SK-N-MC (cell line): ENCODE measurements at places on chromosomes 6 and 20.

GRCh38 chr20:4134861-4135379, 119.6 kb upstream of the RNF24 start:
- no peak for DNase-seq

GRCh38 chr6:35092362-35093117, 48.6 kb downstream of the TCP11 start:
- DNase-seq: no peak

DNA sequence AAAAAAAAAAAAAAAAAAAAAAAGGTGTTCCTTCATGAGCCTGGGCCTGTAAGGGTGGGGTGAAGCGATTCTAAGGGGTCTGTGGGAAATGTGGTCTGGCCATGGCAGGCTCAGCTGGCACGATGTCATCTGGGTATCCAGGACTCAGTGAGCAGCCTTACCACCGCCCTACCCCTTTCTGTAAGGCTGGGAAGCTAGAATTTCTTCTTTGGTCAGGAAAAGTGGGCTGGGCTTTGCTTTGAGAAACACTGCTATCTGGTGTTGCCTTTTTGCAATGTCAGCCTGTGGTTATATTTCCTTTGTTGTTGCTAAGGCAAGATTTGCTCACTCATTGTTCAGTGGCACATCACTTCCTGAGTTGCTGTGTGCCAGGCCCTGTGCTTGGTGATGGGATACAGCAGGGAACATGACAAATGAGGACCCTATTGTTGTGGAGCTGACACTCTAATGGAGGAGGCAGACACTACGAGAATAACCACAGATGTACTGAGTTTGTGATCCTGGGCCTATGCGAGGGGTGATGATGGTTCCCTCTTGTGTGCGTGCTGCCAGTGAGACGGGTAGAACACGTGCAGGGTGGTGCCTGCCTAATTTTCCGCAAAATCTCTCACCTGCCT, 45.9 kb upstream of the ZNFX1 start:
- DNase-seq: peak; percentile 45

- DNase-seq: no peak
Measured at GRCh38 chr20:24102290-24102689, 113.7 kb upstream of the GGTLC1 start.

DNA sequence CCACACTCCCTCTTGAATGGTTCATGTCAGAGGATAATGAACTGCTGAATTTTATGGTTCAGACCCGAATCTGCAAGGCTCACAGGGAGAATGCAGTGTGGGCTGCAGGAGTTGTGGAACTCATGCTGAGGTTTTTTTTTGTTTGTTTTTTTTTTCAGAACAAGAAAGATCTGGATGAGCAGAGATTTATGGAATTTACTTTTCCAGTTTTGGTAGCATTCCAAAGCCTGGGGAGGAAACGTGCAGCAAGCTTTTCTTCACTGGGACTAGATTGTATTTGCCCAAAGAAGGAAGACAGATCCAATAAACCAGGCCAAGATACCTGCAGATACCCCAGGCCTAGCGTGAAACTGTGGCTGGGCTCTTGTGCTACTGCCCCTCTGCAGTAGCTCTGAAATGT, 223.9 kb upstream of the TAB2 start:
- DNase-seq: no peak

DNA sequence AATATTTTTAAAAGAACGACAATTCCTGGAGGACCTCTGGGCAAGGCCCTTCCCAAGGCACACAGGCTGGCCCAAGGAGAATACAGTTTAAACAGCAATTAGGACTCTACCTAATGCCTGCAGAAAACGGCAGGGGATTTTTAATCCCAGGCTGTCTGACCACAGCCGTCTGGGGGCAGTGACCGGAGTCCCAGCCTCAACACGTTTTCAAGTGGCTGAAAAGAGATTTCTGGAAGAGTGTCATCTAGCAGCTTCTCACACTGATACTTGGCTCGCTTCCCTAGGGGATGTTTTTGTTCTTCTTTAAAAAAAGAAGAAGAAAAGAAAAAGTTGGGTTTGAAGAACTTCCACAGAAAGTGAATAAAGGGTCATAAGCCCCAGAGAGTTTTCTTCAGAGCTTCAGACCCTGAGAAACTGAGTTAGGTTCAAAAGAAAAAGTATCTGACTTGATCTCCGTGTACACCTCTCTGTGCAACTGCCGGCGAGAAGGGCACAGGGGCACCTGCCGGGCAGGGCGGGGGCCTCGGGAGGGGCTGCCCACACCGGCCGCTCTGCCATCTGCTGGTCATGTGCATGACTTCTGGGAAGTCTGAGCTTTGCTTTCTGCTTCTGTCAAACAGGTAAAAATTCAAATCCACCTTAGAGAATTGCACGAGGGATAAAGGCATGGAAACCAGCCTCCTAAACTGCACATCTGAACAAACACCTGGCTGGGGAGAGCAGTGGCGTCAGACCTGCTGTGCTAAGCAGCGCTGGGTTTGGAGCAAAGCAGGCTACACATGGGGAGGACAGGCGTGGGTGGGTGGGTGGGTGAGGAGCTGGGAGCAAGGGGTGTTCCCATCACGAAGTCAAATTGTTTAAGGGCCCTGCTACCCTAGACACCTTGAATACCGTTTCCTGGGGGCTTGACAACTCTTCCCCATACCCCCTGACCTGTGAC, 33.0 kb downstream of the RRBP1 start:
- no peak for DNase-seq

DNA sequence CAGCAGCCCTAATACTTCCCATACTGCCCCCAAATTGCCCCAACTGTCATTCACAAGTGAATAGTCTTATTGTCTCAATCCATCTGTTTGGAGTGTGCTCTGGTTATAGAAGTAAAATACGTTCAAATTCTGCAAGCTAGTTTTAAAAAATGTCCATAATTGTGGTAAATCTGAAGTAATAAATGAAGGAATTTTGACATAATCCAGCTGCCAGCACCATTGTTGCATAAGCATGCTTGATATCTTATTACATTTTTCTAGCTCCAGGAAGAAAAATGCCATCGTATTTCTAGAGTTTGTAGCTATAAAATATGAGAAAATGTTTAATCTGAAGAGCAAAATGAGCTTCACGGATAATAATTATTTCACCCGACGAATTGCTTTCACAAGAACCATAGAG, 664.7 kb downstream of the RFPL4B start:
- peak; percentile 45 for DNase-seq

GRCh38 chr20:21021472-21021790, 84.7 kb downstream of the LINC00237 start:
- no peak for DNase-seq
